ENCODE measurements at places on chromosomes 5 and 9.

GRCh38 chr9:112820881-112821280 lies 69.8 kb downstream of the SLC46A2 start:
- no peak for DNase-seq

- no peak for DNase-seq
Observed at GRCh38 chr5:77937015-77937908, 161.1 kb upstream of the TBCA start.

DNA sequence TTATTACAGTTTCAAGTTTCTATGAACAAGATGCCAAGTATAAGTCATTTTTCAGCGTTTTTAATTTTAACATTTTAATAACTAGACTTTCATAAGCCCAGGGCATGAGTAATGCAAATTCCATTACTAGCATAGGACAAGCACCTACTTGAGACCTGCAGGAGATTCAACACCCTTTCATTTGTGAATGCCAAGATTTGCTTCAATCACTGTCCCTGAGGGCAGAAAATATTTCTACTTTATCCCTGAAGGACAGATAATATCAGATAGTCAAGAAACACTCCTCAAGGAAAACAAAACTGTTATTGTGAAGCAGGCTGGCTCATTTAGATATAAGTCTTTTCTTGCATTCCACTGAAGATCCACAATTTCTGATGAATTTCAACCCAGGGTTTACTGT lies 27.7 kb upstream of the ZNF622 start:
- no peak for DNase-seq

GRCh38 chr5:94820488-94820887 lies 202.0 kb downstream of the SLF1 start:
- DNase-seq, result no peak

GRCh38 chr9:121738411-121738810 lies 87.0 kb downstream of the DAB2IP start:
- no peak for DNase-seq

- no peak for DNase-seq
Observed at GRCh38 chr9:93117924-93118862, 15.9 kb downstream of the NINJ1 start.

- no peak for DNase-seq
Observed at GRCh38 chr5:159478950-159479349, 148.7 kb upstream of the IL12B start.
